Uterus (tissue), 4 donors: ENCODE measurements at places on chromosomes 3 and 15.

- no peak for DNase-seq
Measured at GRCh38 chr3:54931182-54931581, 3.3 kb upstream of the LRTM1 start.

DNA sequence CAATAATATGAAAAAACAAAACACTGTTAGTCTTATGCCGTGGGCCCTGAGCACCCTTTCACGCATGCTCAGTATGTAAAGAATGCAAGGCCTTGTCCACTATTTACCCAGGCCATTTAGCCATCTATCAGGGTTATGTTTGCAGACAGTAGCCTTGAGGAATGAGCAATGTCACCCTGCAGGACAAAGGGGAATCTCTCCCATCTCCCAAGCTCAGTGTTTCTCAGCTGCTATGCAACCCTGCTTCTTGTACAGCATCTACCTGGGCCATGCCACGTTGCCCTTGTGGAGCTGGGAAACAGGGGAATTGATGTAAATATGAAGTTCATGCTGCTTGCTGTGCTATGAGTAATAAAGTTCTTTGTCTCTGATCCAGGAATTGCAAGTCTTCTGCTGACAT is 51.5 kb upstream of the SLCO2A1 start:
- no peak for DNase-seq

GRCh38 chr15:74245342-74245931 is 9.3 kb downstream of the CCDC33 start:
- DNase-seq, result no peak

GRCh38 chr15:98308117-98308516 is 340.2 kb upstream of the IGF1R start:
- DNase-seq, result no peak

- DNase-seq, result no peak
Measured at GRCh38 chr15:47299846-47300434, 417.4 kb upstream of the SEMA6D start.

- no peak for DNase-seq
Measured at GRCh38 chr3:9099702-9100512, 136.6 kb upstream of the RAD18 start.

DNA sequence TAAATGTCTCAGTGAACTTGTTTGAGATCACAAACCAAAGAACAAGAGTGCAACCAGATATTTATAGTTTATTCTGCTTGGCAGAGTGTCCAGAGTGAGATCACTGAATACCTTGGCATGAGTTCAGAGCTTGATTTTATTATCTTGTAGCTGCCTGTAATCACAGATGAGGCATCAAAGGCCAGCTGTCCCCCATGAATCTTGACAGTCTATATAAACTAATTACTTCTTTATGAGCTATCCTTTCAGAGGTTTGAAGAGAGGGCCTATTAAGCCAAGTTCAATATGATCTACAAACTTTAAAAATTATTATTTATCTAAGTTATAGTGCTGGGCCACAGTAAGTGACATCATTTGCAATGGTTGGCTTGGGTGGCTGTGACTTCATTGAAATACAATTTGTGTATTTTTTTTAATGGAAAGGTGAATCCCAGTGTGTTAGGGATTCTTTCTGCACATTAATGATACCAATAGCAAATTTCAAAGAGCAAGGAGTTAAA is 251.5 kb downstream of the CLSTN2 start:
- peak; percentile 49 for DNase-seq

GRCh38 chr3:193343726-193344222 is 34.8 kb downstream of the ATP13A5 start:
- DNase-seq, result no peak

DNA sequence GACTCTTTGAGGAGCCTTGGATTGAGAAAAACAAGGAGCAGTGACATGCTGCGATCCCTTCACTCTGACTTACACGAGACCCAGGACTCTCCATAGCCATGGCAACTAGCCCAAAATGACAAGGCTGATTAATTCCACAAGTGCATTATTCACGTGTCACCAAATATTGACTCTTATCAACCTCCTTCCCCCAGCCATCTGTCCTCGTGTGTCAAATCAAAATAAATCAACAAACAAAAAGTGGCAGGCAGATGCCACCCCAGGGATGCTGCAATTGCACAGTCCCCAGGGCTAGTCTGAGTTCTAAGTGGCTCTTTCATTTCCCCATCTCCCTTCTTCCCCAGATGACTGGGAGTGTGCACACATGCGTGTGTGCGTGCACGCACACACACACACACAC is 104.9 kb downstream of the AQP9 start:
- DNase-seq, result no peak
